Vagina (tissue), 2 donors: ENCODE measurements at places on chromosomes 4 and X.

- DNase-seq: no peak
These were observed 43.9 kb upstream of the PDLIM5 start for GRCh38 chr4:94407846-94408245.

- no peak for DNase-seq
These were observed 904 bp upstream of the WDR1 start for GRCh38 chr4:10117359-10118047.

- no peak for DNase-seq
These were observed 117.0 kb downstream of the DCK start for GRCh38 chr4:71110499-71110898.

DNA sequence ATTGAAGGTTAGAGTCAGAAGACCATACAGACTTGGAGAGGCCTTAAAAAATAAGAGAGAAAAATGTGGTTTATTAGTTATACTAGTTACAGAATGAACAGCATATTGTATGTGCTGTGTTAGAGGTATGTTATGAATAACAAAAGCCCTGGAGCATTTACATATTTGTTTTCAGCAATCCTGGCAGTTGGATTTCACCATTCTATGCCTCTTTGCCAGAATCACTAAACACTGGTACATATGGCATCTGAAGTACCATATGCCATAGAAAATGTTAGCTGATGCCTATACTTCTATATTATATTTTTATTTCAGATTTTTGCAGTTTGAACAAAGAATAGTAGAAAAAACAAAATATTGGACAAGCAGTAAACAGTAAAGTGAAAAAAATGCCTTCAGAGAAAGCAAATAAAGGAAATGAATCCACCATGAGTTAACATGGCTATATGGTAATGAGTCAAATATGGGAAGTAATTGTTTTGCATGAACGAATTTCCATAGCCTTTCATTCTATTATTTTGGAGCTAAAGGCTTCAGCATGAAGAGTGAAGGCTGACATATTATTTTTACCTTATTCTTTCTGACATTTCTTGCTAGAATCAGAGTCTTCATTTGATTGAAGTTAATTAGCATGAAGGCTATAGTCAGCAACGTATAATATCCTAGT, 41.9 kb upstream of the PRDM8 start:
- no peak for DNase-seq

GRCh38 chrX:41472231-41472815, 25.2 kb downstream of the NYX start:
- DNase-seq: no peak

DNA sequence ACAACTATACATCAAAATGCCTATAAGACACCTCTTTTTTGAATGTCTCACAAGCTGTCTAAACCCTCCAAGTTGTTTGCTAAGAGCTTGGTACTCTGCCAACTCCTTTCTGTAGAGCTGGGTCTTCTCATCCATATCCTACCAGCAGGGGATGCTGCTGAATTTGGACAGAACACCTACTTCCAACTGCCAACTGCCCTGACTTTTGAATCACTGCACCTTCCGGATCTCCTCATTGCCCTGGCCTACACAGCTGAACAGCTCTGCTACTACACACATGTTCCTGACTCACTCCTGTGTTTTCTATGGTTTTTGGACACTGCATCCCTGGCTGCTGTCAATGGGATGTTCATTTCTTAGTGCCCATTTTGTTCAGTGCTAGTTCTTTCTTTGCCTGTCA, 18.7 kb downstream of the FAM184B start:
- DNase-seq: no peak

DNA sequence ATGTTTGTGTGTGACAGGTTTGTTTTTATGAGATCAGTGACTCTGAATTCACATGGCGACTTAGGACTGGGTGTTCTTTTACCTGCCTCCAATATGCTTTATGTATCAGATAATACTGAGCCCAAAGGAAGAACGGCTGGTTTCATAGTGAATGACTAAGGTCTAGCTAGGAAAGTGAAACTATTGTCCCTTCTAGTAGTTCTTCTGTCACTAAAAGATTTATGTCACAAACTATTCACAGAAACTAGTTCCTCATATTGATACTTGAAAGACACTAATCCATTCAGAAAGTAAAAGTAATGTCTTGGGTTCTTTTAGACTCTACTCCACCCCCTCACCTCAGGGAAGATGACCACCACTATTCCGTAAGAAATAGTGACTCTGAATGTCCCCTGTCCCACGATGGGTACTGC, 81.7 kb downstream of the EGF start:
- no peak for DNase-seq

DNA sequence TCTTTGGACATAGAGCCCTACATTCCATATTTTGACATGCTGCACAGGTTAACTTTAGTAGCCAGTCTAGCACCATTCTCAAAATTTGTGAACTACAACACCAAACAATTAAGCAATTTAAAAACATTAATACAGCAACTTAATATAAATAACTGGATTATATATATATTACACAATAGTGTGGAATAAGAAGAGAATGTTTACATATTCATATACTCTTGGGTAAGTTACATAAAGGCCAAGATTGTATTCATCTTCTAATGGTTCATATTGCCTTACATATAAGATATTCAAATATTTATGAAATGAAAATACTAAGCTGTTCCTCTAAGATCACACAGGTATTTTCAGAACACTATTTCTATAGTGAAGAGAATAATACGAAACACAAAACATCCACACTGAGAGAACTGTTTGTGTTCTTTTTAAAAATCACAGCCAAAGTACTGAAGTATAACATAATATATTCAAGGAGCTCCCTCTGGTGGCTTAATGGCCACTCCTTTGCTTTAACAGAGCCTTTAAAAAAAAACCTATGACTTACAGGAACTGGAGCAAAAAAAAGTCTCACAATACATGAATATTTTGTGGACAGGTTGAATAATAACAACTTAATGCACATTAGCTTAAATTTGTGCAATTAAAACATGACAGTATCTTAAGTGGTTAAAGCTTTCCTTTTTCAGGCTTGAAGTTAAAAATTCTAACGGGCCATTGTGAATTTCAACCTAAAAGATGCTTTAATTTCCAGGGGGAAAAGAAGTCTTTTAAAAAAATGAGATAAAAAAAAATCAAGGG, 46.2 kb downstream of the NEK1 start:
- DNase-seq: no peak

- DNase-seq: no peak
These were observed 1508.3 kb downstream of the RAPGEF2 start for GRCh38 chr4:160611181-160611580.

GRCh38 chr4:41436419-41436818, 101.5 kb upstream of the LIMCH1 start:
- no peak for DNase-seq

- DNase-seq: no peak
These were observed 53.2 kb downstream of the TSPAN5 start for GRCh38 chr4:98605216-98605615.

DNA sequence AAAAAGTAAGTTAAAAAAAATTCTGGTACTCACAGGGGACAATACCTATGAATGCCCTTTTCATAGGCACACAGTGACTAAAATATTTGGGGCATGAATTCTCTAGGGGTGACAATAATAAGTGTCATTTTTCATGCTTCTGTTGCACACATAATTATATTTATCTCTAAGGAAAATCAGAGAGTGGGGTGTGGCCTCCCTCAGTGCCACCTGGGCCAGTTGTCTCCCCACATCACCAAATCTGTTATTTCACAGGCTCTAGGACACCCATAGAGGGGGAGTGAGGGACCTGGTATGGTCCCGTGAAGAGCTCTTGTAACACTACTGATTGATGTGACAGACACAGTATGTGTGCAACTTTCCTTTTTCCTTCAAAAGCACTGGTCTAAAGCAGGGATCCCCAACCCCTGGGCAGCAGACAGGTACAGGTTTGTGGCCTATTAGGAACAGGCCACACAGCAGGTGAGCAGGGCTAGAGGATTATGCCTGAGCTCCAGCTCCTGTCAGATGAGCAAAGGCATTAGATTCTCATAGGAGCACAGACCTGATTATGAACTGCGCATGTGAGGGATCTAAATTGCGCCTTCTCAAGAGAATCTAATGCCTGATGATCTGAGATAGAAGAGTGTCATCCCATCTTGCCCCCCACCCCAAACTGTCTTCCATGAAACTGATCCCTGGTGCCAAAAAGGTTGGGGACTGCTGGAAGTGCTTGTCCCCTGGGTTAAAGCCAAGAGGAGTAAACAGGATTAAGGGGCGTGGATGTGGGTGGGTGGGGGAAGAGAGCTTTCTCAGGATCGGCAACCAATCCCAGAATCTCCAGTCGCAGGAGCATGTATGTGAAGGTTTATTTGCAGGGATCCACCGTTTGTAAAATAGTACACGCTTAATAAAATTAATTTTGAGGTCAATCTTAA, 856 bp downstream of the SLC9B1 start:
- DNase-seq: no peak

DNA sequence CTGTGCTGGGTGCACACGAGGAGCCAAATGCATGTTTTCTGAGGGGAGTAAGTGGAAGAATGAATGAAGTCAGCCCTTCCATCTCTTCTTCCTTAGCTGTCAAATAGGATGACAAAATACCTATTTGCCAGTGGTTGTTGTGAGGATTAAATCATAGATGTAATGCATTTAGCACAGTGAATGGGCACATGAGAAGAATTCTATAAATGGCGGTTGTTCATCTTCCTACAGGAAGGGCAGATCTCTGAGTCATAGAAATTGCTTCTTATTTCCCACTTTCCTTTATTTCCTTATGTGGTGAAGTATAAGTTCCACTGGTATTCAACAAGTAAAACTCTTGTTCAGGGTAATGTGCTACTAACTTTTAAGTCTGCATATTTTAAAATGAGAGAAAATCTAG, 83.1 kb downstream of the SORBS2 start:
- DNase-seq: no peak

DNA sequence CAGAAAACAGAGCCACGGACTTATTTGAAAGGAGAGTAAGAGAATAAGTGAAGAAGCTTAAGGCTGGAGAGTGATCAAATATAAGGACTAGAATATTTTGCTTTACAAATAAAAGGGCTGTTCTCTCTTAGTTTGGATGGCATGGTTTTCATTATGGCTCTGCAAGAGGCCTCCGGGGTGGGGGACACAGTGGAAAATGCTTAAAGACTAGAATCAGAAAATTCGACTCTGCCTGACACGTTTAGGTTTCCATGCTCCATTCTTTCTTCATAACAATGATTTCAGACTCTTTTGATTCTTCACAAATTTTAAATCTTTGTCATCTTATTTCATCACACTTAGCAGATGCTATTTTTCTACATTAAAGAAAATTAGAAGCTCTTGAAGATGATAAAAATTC, 632.4 kb upstream of the BOD1L1 start:
- no peak for DNase-seq

DNA sequence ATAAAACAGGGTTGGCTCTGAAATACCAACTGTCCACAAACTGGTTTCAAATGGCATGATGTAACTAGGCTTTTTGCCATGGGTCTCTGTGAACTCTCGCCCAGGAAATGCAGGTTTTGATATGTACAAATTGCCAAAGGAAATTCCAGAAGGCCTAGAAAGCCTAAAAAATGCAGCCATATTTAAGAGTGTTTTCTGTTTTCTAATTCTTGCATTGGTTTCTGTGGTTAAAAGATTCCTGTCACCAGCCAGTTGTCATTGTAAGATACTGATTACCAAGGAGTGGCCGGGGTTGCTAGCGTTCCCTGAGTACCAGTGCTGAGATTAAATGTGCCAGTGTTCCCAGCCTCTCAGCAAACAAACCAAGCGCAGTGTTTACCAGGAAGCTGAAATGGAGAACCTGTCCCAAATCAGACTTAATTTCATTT, 53.9 kb upstream of the SORBS2 start:
- no peak for DNase-seq

DNA sequence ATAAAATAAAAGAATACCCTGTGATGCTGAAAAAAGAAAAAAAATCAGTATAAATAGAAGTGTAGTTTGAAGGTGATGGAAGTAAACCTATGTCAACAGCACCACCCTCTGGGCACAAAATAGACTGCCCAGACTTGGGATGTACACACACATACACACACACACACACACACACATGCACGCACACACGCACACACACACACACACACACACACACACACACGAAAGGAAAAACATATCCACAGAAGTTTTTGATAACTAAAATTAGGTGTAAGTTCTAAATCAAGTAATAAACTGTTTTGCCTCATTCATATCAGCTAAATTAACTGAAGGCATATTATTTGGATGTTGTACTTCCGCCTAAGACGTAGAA, 40.5 kb downstream of the ANXA5 start:
- DNase-seq: no peak

DNA sequence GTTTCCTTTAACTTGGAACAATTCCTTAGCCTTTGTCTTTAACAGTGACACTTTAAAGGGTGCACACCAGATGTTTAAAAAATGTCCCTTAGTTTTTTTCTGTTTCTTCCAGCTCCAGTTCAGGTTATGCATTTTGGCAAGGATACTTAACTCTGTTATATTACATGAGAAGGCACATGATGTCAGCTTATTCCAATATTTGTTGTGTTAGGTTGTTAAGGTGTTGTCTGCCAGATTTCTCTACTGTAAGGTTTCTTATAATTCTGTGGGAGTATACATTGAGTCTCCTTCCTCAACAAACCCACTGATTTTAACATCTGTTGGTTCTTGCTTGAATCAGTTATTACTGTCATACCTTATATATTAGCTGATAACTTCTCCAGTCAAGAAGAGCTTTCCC, 33.3 kb downstream of the REST start:
- no peak for DNase-seq

- peak; percentile 67 for DNase-seq
These were observed 1.8 kb upstream of the GABRQ start for GRCh38 chrX:152635941-152636340.

- no peak for DNase-seq
These were observed 55.4 kb downstream of the DDX3X start for GRCh38 chrX:41389311-41389888.

GRCh38 chr4:134499074-134499473, 297.5 kb upstream of the PABPC4L start:
- no peak for DNase-seq

DNA sequence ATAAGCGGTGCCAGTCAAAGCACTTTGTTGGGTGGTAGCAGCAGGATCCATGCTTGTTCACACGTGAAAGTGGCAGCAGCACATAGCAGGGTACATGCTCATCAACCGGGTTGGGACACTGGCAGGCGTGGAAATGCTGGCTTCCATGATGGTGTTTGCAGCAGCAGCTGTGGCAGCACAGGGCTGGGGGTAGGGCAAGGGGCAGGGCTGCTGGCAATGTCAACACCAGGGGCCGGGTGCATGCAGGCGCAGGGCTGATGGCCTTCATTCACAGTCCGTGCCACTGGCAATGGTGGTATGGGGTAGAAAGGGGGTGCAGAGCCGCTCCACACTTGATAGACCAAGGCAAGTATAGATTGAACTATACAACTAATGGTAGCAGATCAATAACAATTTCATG, 374.7 kb upstream of the FAM241A start:
- no peak for DNase-seq

GRCh38 chr4:186700746-186701145, 22.9 kb downstream of the FAT1 start:
- DNase-seq: no peak

- no peak for DNase-seq
These were observed 55.7 kb upstream of the SLC7A11 start for GRCh38 chr4:138297743-138298405.

DNA sequence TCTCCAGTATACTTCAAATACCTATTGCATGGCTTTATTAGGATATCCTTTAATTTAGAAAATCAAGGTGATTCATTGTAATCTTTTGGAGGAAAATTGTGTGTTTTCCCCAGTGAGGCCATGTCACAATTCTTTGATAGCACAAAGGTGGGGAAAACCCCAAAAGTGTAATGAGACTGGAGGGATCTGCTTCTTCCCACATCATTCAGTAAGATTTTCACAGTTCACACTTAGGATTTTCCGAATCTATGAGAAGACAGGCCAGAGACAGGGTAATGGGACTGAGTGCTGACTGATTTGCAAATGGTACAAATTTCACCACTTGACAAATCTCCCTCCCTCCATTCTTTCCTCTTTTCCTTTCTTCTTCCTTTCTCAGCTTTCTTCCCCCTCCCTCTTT, 181.1 kb downstream of the MGST2 start:
- DNase-seq: no peak
